ENCODE measurements at places on chromosomes 1 and 21.
A peak's percentile ranks its signal among the peaks of the same experiment; 100 is the strongest.

DNA sequence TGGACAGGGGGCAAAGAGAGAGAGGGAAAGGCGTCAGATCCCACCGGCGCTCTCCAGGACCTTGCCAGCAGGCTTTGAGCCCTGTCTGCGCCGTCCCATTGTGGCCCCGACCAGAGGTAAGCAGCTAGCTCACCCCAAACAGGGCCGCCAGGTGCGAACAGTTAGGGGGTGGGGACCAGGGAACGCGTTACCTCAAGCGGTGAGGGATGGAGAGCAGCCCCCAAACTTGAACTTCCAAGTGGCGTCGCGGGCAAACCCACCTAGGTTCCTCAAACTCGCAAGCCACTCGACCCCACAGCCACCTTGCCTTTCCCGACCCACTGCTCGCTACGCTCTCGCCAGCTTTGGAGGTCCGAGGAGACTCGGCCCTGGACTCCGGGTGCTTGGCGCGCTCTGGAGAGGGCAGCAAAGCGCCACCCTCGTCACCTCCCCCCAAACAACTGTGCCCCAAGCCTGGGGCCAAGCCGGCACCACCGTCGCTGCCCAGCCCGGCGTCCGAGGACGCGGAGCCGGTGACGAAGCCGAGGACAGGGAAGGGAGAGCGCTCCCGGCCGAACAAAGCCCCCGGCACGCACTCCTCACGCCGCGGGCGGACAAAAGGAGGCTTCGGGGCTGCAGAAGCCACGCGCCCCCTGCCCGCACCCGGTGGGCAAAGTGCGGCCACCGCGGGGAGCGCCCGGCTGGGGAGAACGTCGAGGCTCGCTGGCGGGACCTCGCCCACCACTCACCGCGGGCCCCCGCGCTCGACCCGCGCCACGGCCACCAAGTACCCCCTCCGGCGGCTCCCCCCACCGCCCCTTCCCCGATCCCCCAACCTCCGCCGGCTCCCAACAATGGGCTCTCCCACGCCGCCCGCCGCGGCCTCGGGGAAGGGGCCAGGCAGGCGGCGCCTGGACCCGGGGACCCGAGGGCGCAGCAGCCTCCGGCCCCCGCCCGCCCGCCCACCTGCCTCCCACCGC is 976 bp downstream of the SSBP3 start:
- DNase-seq: peak; percentile 50

- no peak for DNase-seq
Observed at GRCh38 chr1:169305948-169306347, 61.6 kb downstream of the NME7 start.

GRCh38 chr1:67484492-67484891 is 54.3 kb upstream of the SERBP1 start:
- DNase-seq: peak; percentile 83

- no peak for DNase-seq
Observed at GRCh38 chr21:38942748-38943211, 137.1 kb downstream of the ETS2 start.

DNA sequence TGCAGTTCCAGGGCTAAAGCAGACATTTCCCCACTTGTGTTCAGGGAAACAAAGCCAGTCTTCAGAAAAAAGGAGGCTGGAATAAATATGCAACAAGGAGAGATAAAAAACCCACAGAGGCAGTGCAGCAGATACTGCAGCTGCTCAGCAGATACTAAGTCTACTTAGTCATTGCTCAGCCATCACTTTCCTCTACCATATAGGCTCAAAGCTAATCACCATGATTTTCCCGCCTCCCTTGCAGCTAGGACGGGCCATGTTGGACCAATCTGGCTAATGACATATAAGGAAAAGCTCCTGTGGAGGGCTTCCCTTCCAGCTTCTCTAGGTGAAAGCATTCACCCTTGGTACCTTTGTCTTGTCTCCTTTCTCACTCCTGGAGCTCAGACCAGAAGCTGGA is 10.0 kb upstream of the EFHD2 start:
- DNase-seq: no peak

GRCh38 chr1:39333296-39333695 is 128.8 kb downstream of the MACF1 start:
- DNase-seq: no peak

DNA sequence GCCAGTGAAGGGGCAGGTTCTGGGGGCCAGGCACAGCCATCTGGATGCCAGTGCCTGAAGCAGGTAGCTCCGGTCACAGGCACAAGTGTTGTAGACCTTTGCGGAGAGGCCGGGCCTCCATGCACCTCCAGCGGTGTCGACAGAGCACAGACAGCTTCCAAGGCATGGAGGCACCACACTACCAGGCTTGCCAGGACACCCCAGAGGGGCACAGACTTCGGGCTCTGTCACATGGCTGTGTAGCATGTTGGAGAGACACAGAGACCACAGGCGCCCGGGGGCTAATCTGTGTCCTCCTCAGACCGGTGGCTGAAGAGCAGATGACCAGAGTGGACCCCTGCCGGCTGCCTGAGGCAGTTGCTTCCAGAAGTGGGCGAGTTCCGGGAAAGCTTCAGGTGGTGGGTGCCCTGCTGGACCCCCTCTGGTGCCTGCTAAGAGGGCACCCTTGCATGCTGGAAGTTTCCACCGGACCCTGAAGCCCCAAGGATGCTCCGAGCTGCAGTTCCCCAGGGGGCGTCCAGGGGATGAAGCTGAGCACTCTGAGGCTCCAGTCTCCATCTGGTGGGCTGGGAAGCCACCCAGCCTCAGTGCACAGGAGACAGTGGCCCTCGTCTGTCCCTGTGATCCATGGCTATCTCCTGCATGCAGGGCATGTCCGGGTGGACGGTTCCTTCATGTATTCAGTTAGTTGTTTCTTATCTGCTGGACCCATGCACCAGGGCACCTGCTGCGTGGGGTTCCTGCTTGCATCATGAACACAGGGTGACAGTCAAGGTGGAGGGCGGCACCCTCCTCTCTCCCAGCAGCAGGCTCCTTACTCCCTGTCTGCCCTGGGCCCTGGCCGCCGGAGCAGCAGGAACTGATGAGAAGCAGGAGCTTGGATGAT is 82.4 kb downstream of the OBSCN start:
- no peak for DNase-seq

- peak; percentile 55 for DNase-seq
Observed at GRCh38 chr1:164673584-164674214, 114.7 kb downstream of the PBX1 start.

DNA sequence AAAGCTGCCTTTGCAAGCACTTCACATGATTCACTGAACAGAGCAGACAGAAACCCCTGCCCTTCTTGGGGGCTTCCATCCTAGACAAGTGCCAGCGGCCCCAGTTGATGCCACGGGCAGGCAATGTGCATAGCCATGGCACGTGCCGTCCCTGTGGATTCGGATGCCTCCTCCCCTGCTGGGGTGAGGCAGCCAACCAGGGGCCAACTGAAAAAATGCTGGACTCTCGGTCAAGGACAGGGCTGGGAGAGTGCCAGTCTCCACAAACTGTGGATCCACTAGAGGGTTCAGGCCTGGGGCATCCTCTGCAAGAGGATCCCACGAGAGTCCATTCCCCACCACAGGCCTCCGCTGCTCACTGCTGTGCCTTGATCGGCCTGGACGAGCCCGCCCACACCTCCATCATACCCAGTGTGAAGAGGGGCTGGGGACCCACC is 3.8 kb downstream of the JMJD4 start:
- DNase-seq: no peak

DNA sequence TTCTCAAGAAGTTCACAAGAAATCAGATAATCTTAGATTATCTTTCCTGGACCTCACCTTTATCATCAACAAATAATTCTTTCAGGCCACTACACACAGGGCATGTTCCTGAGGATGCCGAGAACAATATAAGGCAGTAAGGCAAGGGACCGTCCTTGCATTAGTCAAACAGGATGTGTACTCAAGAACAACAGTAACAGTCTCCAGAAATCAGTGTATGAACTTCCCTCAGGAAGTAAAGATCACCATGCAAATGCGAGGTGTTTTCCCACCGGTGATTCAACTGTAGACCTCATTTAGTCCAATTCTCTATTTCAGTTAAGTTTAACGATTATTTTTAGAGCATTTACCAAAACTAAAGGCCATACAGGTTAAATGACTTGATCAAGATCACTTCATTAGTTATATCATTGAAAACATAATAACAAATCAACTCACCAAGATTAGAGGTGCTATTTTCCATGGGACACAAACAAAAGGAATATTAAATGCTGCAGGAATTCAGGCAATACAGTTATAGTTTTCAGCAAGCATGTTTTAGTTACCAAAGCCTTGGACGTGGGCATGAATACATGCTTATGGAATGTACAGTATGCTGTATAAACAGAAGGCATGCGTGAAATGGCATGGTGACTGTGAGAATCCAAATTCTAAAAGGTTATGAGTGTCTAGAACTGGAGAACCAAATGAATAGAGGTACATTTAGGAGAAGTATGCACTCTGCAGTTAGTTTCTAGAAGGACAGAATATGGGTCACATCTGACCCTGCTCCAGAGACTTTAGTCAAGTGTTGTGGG is 145.2 kb downstream of the TNR start:
- no peak for DNase-seq

DNA sequence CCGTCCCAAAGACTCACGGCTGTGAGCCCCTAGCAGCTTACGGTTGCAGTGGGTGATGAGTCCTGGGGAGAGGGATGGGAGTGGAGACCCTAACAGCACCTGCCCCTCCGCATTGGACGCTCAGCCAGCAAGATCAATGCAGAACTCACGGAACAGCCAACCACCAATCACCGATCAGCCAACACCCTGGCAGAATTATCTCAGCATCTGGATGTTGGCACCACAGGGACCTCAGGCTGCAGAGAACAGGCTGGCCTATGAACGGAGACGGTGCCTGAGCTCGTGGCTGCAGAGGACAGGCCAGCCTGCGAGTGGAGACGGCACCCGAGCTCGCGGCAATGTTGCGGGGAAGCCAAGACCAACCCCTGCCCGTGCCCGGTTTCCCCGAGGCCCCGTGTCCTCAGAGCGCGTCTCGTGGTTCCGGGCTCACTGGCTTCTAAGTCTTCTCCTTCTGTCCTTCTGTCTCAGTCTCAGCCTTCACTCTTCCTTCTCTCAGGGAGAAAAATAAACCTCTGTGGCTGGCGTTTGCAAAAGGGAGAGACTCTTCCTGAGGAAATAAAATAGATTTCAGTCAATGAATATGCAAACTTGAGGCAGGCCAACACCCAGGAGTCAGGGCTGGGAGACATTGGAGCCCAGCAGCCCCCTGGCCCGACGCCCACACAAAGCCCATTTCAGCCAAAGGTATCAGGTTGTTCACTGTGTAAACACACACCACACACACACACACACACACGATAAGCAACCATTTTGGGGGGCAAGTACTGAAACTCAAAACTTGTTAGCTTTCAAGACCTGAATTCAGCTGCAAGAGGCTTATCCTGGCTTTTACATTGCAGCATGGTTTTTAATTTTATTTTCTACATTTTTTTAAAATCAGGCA is 67.8 kb downstream of the SIK1 start:
- DNase-seq: peak; percentile 67

- DNase-seq: no peak
Observed at GRCh38 chr1:156803086-156803851, 13.4 kb downstream of the SH2D2A start.

- DNase-seq: no peak
Observed at GRCh38 chr21:42861311-42861847, 18.0 kb downstream of the WDR4 start.

DNA sequence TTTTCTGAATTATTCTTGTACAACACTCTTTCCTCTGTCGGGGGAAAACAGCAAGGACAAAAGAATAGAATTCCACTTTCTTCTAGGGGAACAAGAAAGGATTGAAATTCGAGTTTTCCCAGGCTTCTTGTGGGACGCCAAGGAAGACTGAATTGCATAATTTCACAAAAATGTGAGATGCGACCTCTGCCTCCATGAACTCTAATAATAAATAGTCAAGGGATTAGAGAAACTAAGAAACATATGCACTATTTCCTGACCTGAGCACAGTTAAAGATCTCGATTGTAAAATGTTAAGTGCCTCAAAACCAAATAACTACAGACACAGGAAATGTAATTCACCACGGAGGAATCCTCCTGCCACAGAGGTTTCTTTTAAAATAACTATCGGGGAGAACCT is 117.3 kb upstream of the MARK1 start:
- DNase-seq: no peak

DNA sequence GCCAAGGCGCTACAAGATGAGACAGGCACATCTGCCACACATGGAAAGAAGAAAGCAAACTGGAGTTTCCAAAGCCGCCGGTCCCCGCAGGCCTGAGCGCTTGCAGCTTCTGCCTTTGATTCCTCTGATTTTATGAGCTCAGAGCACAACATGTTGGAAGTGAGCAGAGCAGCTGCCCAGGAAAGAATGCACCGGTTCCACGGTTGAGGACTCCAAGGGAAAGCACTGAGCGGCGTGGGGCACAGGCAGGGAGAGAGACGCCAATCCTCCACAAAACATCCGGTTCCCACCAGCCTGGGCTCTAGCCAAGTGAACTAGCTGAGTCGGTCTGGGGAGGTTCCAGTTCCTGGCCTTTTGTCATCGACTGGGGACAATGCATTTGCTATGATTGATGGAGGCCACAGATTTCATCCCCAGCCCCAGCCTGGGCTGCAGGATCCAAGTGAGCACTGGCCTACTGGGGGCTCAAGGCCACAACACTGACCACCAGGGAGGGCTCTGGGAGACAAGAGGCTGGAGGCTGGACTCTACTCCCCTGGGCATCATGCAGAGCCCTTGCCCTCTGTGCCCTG is 253.1 kb upstream of the IRF2BP2 start:
- no peak for DNase-seq

GRCh38 chr1:114108751-114109255 is 44.9 kb downstream of the SYT6 start:
- no peak for DNase-seq

- no peak for DNase-seq
Observed at GRCh38 chr1:5611851-5612250, 380.4 kb downstream of the NPHP4 start.

DNA sequence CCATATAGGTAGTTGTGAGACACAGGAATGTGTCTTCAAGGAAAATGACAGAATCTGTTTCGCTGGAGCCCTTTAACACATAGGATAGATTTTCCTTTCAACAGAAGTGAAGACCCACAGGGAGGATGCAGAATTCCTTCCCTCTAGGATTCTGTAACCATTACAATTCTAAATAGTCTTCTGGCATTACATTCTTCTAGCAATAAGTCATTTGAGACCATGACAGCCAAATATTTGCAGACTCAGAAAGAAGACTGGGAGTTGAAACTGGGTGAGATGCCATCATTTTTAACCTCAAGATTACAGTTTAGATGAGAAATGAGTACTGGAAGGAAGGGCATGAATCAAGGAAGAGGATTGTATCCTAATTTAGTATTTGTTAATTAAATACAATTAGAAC is 61.6 kb downstream of the ZBTB18 start:
- DNase-seq: no peak

DNA sequence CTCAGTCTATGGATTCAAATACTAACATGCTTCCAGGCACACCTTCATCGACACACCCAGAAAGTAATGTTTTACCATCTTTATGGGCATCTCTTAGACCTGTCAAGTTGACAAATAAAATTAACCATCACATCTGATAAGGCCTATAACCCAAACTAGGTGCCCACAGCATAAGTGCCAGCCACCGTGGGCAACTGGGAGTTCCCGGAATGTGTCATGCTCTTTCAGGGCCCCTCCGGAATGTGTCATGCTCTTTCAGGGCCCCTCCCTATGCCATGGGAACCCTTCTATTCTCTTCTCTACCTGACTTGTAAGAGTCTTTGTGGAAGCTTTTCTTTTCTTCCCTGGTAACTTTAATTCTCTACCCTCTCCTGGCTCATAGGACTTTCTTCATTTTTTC is 26.6 kb downstream of the KRTAP24-1 start:
- no peak for DNase-seq
